ENCODE measurements at places on chromosomes 7 and 10. TPM values are rescaled to one million over a fixed set of nuclear protein-coding genes. Genes with fewer than 3 reads are reported as not detected.

The C7orf33 gene
- total RNA-seq, result not detected

The KCNH2 gene
- 0.17 TPM for total RNA-seq

The HOXA2 gene
- not detected for total RNA-seq

The FAM237B gene
- total RNA-seq, result not detected

The ZNF138 gene
- total RNA-seq, result 10.6 TPM

The SCIN gene
- total RNA-seq, result 0.05 TPM

The AEBP1 gene
- total RNA-seq, result 10.1 TPM

The PRR15 gene
- total RNA-seq, result not detected

The NKX2-3 gene
- total RNA-seq, result not detected

GRCh38 chr7:36598054-36598674 lies 126.1 kb downstream of the AOAH start:
- H3K27me3 ChIP-seq, result no peaks in the 10 kb centered on the region
- H3K36me3 ChIP-seq, result no peaks in the 10 kb centered on the region
- H3K27ac ChIP-seq, result no peak overlapping the region
- peaks cover 54% of the 10 kb centered on the region for H3K4me1 ChIP-seq
- no peak for DNase-seq

- no peaks in the 10 kb centered on the region for H3K4me1 ChIP-seq
- H3K27me3 ChIP-seq, result peaks cover 16% of the 10 kb centered on the region
- no peak overlapping the region for H3K4me3 ChIP-seq
- DNase-seq, result no peak
These were observed 88.4 kb upstream of the CDK6 start for GRCh38 chr7:92924800-92925199.

DNA sequence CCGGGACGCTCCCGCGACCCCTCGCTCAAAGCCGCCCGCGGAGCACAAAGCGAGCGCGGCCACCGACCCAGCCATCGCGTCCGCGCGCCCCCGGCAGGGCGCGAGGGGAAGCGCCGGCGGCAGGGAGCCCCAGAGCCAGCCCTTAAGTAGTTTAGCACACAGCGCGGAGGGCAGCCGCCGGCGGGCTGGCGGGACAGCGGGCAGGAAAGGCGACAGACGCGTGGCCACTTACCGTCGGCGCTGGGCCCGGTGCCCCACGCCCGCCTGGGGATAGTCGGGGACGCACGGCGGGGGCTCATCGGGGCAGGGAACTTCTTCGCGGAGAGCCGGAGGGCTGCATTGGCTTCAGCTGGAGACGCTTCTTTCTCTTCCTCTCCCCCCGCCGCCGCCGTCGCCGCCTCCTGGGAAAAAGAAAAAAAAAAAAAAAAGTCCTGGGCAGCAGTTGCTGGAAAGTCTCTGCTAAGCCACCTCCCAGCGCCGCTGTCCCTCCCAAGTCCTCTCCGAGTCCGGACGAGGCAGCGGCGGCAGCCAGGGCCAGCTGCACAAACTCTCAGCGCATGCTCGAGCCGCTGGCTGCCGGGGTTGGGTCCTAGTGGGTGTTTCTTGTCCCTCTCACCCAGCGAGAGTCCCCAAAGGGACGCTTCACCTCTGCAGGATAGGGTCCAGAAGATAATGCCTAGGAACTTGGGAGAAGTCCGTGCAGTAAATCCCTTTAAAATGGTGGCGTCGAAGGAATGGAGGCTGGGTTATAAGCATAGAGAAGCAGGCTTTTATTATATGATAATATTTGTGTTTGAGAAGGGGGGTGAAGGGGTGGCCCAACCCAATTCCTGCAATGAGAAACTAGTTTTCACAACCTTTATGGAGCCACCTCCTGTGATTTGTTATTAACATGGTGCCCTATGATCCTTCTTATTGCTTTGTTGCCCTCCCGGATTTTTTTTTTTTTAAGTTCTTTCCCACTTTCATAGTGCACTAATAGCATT lies at the start of gene TSPAN12:
TSPAN12 (minus strand) TSS at position 557 of the 986 bp plus-strand sequence. CDS start 1,381 bp downstream, outside the sequence.
- no peak within 1 kb of the TSS for H3K27ac ChIP-seq
- H3K27me3 ChIP-seq, result peaks cover 56% of the 10 kb centered on the region
- DNase-seq, result peak; percentile 59
- H3K4me3 ChIP-seq, result peak within 1 kb of the TSS; percentile 79

GRCh38 chr10:46325021-46325420 lies 38.2 kb downstream of the ANTXRL start:
- H3K4me3 ChIP-seq, result no peak overlapping the region
- H3K27ac ChIP-seq, result no peak overlapping the region
- no peaks in the 10 kb centered on the region for H3K4me1 ChIP-seq
- no peaks in the 10 kb centered on the region for H3K36me3 ChIP-seq
- DNase-seq, result no peak
- no peaks in the 10 kb centered on the region for H3K27me3 ChIP-seq

- H3K27me3 ChIP-seq, result peaks cover 63% of the 10 kb centered on the region
- DNase-seq, result no peak
- H3K4me3 ChIP-seq, result no peak overlapping the region
- H3K27ac ChIP-seq, result no peak overlapping the region
- peaks cover 48% of the 10 kb centered on the region for H3K4me1 ChIP-seq
These were observed 199.6 kb downstream of the WDR37 start for GRCh38 chr10:1255600-1256431.

GRCh38 chr10:132829403-132829802 lies 43.5 kb upstream of the NKX6-2 start:
- no peaks in the 10 kb centered on the region for H3K27me3 ChIP-seq
- H3K4me3 ChIP-seq, result no peak overlapping the region
- no peaks in the 10 kb centered on the region for H3K4me1 ChIP-seq
- DNase-seq, result no peak
- no peak overlapping the region for H3K27ac ChIP-seq

GRCh38 chr10:847868-848267 lies 83.6 kb downstream of the LARP4B start:
- peaks cover 44% of the 10 kb centered on the region for H3K36me3 ChIP-seq
- H3K4me3 ChIP-seq, result no peak overlapping the region
- H3K4me1 ChIP-seq, result peaks cover 42% of the 10 kb centered on the region

- H3K4me3 ChIP-seq, result peak overlapping the region; percentile 45
- DNase-seq, result peak; percentile 70
- no peaks in the 10 kb centered on the region for H3K27me3 ChIP-seq
- H3K4me1 ChIP-seq, result peaks cover 9% of the 10 kb centered on the region
- H3K27ac ChIP-seq, result peak overlapping the region; percentile 50
These were observed 94.5 kb downstream of the MAD1L1 start for GRCh38 chr7:2138146-2138765.

DNA sequence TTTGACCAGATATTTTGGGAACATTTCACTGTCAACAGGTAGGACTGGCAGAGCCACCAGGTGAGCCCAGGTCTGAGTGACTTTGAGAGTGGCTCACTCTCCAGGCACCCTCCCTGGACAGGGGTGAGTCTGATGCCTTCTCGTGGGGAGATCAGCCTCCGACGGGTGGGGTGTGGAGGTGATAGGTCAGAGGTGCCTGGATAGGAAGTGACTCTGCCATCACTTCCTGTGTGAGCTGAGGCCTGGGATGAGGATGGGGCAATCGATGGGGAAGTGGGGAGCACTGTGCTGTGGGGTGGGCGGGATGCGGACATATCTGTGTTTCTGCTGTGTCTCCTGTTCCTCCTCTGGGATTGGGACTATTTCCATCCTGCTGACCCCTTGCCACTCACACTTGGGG lies 34.6 kb downstream of the IFT22 start:
- peaks cover 5% of the 10 kb centered on the region for H3K27me3 ChIP-seq
- DNase-seq, result no peak
- H3K27ac ChIP-seq, result no peak overlapping the region
- no peak overlapping the region for H3K4me3 ChIP-seq

GRCh38 chr10:52677086-52677485 lies 95.5 kb downstream of the MBL2 start:
- no peak overlapping the region for H3K4me3 ChIP-seq
- H3K4me1 ChIP-seq, result no peaks in the 10 kb centered on the region
- no peaks in the 10 kb centered on the region for H3K27me3 ChIP-seq
- no peak overlapping the region for H3K27ac ChIP-seq
- no peaks in the 10 kb centered on the region for H3K36me3 ChIP-seq

GRCh38 chr10:72087969-72088888 lies at the start of gene SPOCK2:
Gene SPOCK2 (minus strand): TSS chr10:72088551. CDS start chr10:72088328, 223 bp downstream.
- H3K27me3 ChIP-seq, result no peaks in the 10 kb centered on the region
- DNase-seq, result peak; percentile 82
- H3K36me3 ChIP-seq, result peaks cover 41% of the 10 kb centered on the region
- H3K27ac ChIP-seq, result peak within 1 kb of the TSS; percentile 99
- peak within 1 kb of the TSS; percentile 99 for H3K4me3 ChIP-seq
- peaks cover 66% of the 10 kb centered on the region for H3K4me1 ChIP-seq

DNA sequence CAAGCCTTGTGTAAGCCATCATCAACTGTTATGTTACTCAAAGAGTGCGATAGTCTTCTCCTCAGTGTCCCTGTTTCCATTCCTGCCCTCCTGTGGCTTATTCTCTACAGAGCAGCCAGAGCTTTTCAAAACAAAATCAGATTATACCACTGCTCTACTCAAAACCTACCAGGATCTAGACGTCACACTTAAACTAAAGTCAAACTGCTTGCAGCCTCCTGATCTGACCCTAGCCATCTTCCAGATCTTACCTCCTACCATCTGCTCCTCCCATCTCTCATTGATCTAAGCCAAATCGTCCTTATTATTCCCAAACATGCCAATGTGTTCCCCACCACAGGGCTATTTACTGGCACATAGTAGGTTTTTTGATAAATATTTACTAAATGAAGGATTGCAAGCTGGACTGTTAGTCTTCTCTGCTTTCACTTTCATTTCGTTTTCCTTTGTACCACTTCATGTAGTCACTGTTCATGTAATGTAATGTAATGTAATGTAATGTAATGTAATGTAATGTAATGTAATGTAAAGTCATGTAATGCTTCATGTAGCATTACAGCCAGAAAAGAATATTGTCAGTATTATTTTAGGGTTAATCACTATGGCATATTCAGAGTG lies 116.1 kb downstream of the GPR37 start:
- no peaks in the 10 kb centered on the region for H3K27me3 ChIP-seq
- peaks cover 5% of the 10 kb centered on the region for H3K4me1 ChIP-seq
- H3K4me3 ChIP-seq, result no peak overlapping the region
- H3K27ac ChIP-seq, result no peak overlapping the region
- no peaks in the 10 kb centered on the region for H3K36me3 ChIP-seq

DNA sequence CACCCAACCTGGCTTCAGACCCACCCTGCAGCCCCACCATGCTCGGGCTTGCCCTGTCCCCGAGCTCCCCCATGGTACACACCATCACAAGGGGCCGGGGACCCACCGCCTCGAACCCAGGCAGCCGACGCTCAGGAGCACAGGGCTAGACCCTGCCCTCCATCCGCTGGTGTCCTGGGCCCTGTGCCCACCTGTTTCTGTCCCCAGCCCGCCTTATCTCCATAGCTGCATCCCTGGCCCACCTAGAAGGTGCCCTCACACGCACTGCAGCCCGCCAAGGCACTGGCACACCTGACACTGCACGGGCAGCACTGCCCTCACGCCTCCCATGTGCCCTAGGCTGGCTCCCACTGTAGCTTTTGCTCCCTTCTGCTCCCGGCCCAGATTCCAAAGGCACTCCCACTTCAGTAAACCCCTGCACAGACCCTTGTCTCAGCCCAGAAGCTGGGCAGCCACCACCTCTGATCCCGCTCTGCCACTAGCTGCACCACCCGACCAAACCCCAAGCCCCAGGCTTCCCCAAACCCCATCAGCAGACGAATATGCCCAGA lies 17.1 kb downstream of the YKT6 start:
- no peak overlapping the region for H3K4me3 ChIP-seq
- no peaks in the 10 kb centered on the region for H3K27me3 ChIP-seq
- no peaks in the 10 kb centered on the region for H3K36me3 ChIP-seq
- no peak for DNase-seq
- no peaks in the 10 kb centered on the region for H3K4me1 ChIP-seq
- H3K27ac ChIP-seq, result no peak overlapping the region

DNA sequence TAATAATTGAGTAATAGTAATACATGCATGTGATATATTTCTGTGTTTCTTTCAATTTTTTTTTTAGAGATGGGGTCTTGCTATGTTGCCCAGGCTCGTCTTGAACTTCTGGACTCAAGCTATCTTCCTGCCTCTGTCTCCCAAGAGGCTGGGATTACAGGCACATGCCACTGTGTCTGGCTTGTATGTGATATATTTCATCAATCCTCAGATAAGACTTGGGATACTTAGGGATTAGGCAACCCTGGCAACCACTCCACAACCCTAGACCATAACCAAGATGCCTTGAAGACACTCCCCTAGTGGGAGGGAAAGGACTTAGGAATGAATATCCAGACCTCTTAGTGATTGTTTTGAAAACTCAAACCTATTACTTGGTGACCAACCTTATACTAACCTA lies 154.8 kb downstream of the CCDC3 start:
- DNase-seq, result no peak
- H3K27me3 ChIP-seq, result peaks cover 5% of the 10 kb centered on the region
- H3K4me1 ChIP-seq, result peaks cover 3% of the 10 kb centered on the region
- no peak overlapping the region for H3K4me3 ChIP-seq

DNA sequence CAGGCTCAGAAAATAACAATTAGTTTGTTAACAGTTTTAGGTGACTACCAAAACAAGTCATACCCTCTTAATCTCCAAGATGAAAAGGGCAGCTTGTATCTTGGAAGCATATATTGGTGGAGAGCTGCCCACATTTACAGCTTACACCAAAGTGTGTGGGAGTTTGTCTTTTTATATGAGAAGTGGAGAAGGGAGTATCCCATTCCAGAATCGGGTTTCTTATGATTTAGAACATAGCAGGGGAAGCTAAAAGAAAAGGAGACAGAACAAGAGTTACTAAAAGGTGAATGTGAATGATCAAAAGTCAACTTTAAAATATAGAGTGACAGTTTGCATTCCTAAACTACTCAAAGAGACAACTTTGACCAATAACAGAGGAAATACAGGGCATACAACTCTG lies 338.6 kb upstream of the VWC2 start:
- H3K4me1 ChIP-seq, result no peaks in the 10 kb centered on the region
- no peak overlapping the region for H3K4me3 ChIP-seq
- H3K27ac ChIP-seq, result no peak overlapping the region
- H3K27me3 ChIP-seq, result no peaks in the 10 kb centered on the region
- H3K36me3 ChIP-seq, result no peaks in the 10 kb centered on the region

DNA sequence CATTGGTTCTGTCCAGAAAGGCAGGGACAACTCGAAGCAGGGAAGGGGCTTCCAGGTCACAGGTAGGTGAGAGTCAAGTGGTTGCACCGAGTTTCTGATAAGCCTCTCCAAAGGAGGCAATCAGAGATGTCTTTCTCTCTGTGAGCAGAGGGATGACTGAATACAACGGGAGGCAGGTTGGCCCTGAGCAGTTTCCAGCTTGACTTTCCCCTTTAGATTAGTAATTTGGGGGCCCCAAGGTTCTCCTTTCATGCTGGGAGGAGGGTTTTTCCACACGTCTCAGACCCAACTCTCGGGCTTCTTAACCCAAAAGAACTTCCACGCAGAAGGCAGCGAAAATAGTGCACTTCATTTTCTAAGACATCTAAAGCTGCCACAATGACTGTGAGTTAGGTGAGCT lies 189.6 kb downstream of the MGMT start:
- no peaks in the 10 kb centered on the region for H3K4me1 ChIP-seq
- no peak for DNase-seq
- peaks cover 22% of the 10 kb centered on the region for H3K36me3 ChIP-seq
- H3K27ac ChIP-seq, result no peak overlapping the region
- H3K27me3 ChIP-seq, result no peaks in the 10 kb centered on the region
- H3K4me3 ChIP-seq, result no peak overlapping the region

GRCh38 chr10:94052866-94053791 lies 59.4 kb downstream of the PLCE1 start:
- H3K4me1 ChIP-seq, result no peaks in the 10 kb centered on the region
- no peak overlapping the region for H3K27ac ChIP-seq
- DNase-seq, result no peak

GRCh38 chr10:71795248-71795647 lies 21.9 kb upstream of the VSIR start:
- DNase-seq, result peak; percentile 42
- H3K36me3 ChIP-seq, result no peaks in the 10 kb centered on the region
- H3K4me3 ChIP-seq, result no peak overlapping the region
- no peaks in the 10 kb centered on the region for H3K27me3 ChIP-seq
